ENCODE measurements at places on chromosomes 2 and 18. TPM values are rescaled to one million over a fixed set of nuclear protein-coding genes. Genes with fewer than 3 reads are reported as not detected.

Gene SERPINB4
- 0.17 TPM for total RNA-seq

Gene BCL2
- 0.58 TPM for total RNA-seq

Gene ZNF396
- 0.69 TPM for total RNA-seq

Gene GCKR
- total RNA-seq, result 0.15 TPM

Gene DNAJC5G
- total RNA-seq, result not detected

Gene EML6
- 1.2 TPM for total RNA-seq

Measured in A549 treated with CpdA at 1 μM for 4 hours (cell line).